ENCODE measurements at places on chromosomes 7 and 10.

- peak; percentile 67 for DNase-seq
These were observed 20.2 kb downstream of the PDCD11 start for GRCh38 chr10:103416436-103417147.

DNA sequence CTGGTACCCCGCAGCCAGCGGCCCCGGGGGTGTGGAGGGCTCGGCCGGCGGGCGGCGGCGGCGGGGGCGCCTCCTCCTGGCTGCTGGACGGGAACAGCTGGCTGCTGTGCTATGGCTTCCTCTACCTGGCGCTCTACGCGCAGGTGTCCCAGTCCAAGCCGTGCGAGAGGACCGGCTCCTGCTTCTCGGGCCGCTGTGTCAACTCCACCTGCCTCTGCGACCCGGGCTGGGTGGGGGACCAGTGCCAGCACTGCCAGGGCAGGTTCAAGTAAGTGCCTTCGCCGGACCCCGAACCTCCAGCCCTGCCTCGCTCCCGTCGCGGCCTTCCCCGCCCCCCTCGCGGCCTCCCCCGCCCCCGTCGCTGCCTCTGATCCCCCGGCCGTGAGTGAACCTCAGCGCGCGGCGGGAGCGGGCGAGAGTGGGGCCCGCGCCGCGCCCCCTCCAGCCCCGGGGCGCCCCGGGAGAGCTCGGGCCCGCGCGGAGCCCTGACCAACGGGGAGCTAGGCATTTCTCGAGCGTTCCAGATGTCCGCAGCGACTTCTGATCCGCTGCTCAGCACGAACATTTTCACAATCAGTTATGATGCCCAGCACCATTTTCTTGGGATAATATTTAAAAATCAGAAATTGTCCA, 727 bp downstream of the ATRNL1 start:
- no peak for DNase-seq

- no peak for DNase-seq
These were observed 167.3 kb upstream of the KLF14 start for GRCh38 chr7:130901209-130901783.

DNA sequence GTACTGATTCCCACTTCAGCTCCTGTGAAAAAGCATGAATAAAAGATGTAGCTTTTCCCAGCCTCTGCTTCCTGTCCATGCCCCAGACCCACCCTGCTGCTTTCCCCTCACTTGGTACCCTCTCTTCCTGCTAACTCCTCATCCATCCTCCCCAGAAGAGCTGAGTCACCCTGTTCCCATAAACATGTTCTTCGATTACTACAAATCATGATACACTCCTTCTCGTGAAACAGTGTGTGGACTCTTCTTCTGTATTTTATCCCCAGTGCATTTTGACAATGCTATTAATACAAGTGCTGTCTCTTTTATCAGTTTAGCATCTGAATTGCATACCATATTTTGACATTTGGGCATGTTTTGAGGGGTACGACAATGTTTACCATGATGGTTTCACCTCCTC, 45.8 kb upstream of the SORBS1 start:
- DNase-seq = no peak

GRCh38 chr10:34384372-34384771, 430.7 kb downstream of the PARD3 start:
- no peak for DNase-seq

- DNase-seq = no peak
These were observed 120.1 kb downstream of the DYNC2I1 start for GRCh38 chr7:158976468-158976848.

DNA sequence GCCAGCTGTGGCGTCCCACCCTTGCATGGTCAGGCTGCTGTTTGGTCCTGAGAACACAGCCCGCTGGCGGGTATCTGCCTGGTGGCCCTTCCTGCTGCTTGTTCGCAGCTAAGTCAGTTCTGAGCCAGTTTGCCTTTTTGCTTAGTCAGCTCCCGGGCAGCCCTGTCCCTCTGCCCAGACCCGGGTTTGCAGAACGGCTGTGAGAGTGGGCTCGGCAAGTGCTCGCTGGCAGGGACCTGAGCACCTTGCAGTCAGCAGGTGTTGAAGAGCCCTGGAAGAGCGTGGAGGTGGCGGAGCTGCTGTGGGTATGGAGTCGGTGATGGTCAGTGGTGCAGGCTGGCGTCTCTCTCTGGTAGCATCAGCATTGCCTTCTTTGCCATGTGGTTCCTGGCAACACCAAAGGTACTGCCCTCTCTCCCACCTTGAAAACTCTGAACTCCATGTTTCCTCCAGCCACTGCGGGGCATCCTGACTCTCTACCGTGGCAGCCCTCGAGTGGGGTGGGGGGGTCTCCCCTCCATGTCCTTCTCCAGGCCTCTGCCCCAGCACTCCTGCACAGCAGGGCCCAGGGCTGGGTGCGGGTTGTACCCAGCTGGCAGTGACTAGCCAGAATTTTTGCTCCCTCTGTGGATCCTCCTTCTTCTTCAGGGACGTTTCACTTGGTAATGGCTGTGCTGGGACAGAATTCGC, 4.6 kb downstream of the INPP5A start:
- DNase-seq = no peak

GRCh38 chr10:12587451-12587888, 238.1 kb downstream of the CAMK1D start:
- DNase-seq = no peak

- DNase-seq = no peak
These were observed 125.5 kb downstream of the SORBS1 start for GRCh38 chr10:95435548-95436279.

GRCh38 chr10:69748621-69749020, 53.1 kb upstream of the COL13A1 start:
- no peak for DNase-seq

DNA sequence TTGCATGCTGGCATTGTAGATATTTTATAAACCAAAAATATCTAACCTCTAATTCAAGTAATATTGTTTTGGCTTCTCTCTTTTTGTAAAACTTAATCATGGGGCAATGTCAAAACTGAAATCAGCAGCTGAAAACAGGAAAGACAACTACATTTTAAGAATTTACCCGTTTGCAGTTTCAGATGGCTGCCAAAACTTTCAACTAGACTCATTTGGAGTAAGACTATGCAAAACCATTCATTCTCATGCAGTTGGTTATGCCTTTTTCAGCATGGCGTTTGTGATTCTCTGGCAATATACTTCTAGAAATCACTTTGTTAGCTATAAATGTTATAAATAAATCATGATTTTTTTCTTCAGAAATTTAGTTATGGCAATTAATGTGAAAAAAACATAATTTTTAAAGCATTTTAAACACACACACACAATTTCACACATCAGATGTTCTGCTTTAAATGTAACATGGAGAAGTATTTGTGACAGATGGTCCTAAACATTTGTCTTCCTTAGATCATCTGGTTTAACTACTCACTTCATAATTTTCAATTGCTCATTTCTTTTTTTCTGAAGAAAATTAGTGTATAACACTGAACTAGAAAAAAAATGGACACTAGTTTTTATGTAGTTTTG, 116.4 kb downstream of the ITGB8 start:
- no peak for DNase-seq

- no peak for DNase-seq
These were observed 19.4 kb upstream of the MINDY3 start for GRCh38 chr10:15879663-15880062.

DNA sequence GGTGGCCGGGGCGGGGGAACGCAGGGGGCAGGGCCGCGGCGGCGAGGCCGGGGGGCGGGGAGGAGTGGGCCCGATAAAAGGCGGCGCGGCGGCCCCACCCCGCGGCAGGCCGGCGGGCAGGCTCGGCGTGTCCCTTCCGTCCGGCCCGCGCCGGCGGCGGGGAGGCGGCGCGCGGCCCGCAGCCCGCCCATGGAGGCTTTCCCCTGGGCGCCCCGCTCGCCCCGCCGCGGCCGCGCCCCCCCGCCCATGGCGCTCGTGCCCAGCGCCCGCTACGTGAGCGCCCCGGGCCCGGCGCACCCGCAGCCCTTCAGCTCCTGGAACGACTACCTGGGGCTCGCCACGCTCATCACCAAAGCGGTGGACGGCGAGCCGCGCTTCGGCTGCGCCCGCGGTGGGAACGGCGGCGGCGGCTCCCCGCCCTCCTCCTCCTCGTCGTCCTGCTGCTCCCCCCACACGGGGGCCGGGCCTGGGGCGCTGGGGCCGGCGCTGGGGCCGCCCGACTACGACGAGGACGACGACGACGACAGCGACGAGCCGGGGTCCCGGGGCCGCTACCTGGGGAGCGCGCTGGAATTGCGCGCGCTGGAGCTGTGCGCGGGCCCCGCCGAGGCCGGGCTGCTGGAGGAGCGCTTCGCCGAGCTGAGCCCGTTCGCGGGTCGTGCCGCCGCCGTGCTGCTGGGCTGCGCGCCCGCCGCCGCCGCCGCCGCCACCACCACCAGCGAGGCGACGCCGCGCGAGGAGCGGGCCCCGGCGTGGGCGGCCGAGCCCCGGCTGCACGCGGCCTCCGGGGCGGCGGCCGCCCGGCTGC, at the start of gene NANOS1:
NANOS1 (plus strand) TSS at position 102 of the 808 bp plus-strand sequence; CDS start at position 190, 88 bp downstream.
- DNase-seq = no peak

GRCh38 chr10:43197834-43198681, 59.8 kb downstream of the CSGALNACT2 start:
- DNase-seq = no peak

DNA sequence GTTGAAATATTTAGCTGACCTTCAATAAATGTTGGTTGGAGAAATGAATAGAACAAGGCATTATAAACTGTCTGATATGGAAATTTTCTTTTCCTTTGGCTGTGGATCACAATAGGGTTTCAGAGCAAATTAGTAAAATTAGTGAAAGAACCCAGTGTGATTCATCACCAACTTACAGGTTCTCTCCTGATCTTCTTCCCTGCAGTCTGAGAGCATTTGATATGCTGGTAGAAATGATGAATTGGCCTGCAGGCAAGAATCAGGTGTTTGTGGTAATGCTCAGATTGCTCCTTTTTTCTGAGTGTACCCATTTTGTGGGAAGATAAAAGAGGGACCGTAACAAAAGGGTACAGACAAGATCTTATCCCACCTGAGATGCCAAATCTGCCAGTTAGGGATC, 51.9 kb downstream of the BTAF1 start:
- no peak for DNase-seq

DNA sequence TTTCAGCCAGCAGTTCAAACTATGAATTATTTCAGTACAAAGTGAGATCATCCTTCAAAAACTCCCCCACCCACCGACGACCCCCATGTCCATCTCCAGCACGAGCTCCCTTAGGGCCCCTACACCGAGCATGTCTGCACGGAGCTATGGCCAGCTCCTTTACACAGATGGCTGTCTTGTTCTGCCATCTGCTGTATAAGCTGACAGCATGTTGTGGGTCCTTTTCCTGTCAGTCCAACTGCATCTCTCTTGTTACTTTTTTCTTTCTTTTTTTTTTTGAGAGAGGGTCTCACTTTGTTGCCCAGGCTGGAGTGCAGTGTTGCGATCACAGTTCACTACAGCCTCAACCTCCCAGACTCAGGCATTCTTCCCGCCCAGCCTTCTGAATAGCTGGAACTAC, 21.6 kb downstream of the NPC1L1 start:
- DNase-seq = no peak

GRCh38 chr10:78351283-78351682, 317.6 kb downstream of the RPS24 start:
- DNase-seq = no peak

- no peak for DNase-seq
These were observed 33.0 kb downstream of the TMEM106B start for GRCh38 chr7:12244129-12244528.

- DNase-seq = no peak
These were observed 29.9 kb downstream of the VWDE start for GRCh38 chr7:12373580-12374263.

GRCh38 chr7:70354409-70355169, 756.3 kb downstream of the AUTS2 start:
- DNase-seq = no peak

DNA sequence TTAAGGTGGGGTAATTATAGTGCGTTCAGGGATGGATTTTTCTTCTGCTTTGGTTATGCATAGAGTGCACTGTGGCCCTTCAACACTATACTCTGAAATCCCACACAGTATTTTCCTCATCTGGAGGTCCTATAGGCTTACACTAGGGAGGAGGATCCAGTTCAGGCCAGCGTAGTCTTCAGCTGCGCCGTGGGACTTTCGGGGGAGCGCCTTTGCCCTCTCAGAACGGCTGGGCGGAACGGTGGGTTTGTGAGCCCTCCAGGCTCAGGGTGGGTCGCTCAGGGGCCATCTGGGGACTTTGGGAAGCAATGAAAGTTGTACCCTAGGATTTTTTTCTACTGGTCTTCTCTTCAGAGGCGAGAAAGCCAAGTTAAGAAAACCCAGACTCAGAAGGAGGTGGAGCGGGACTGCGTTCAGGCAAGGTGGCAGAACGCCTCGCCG, 652 bp upstream of the VPS26A start:
- DNase-seq = no peak

- no peak for DNase-seq
These were observed 54.3 kb downstream of the ARHGAP21 start for GRCh38 chr10:24669285-24669852.

GRCh38 chr7:156543699-156544598, 96.6 kb upstream of the RNF32 start:
- DNase-seq = no peak

DNA sequence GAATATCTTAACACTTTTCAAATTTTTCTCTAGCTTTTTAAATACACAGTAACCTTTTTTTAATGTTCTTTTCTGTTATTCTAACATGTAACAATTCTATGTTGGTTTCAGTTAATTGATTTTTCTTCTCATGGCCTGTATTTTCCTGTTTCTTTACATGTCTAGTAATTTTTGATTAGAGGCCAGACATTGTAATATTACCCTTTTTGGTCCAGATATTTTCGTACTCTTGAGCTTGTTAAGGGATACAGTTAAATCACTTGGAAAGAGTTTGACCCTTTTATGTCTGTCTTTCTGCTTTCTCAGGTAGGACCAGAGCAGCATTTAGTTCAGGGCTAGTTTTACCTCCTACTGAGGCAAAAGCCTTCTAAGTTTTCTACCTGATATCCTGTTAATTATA, 45.0 kb downstream of the BICC1 start:
- no peak for DNase-seq

- DNase-seq = no peak
These were observed 95.9 kb downstream of the DNMBP start for GRCh38 chr10:99913831-99914235.

DNA sequence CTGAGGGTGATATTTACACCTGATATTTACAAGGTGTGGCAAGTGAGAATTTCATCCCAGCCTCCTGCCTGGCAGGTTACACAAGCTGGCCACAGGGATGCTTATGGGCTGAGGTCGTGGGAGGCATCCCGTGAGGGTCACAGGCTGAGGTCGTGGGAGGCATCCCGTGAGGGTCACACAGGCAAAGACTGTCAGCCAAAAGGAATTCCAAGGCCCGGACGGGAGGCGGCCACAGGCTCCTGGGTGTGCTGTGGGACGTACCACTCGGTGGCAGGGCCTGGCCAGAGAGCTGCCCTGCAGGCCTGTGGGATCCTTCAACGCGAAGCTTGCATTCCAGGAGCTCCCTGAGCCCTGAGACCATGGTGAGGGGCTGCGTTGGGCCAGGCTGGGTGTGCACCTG, 460.6 kb downstream of the DNAJB6 start:
- no peak for DNase-seq

- DNase-seq = no peak
These were observed 39.4 kb downstream of the FBXW4 start for GRCh38 chr10:101655570-101655969.

- no peak for DNase-seq
These were observed 52.2 kb downstream of the MAGI2 start for GRCh38 chr7:79401254-79401653.

DNA sequence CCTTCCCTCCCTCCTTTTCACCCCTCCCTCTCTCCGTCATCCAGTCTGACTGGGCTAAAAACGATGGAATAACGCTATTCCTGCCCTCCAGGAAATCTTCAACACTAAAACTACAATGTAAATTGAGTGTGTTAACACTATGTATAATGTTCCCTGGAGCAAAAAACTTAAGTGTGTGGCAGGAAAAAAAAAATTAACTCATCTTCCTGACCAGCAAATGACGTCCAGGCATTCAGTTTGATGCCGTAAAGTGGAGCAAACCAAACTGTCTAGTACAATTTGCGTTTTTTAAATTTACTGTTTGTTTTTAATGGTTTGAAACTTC, 545 bp upstream of the MTPN start:
- DNase-seq = no peak

Measured in T-cell (primary cell).